ENCODE measurements at places on chromosomes 3 and 15. TPM values are rescaled to one million over a fixed set of nuclear protein-coding genes. Genes with fewer than 3 reads are reported as not detected.

Gene SPTSSB
- total RNA-seq: not detected

GRCh38 chr3:182636646-182637045, 156.7 kb upstream of the ATP11B start:
- DNase-seq: no peak
- H3K36me3 ChIP-seq: no peaks in the 10 kb centered on the region
- no peak overlapping the region for H3K4me3 ChIP-seq
- no peaks in the 10 kb centered on the region for H3K4me1 ChIP-seq
- H3K27me3 ChIP-seq: peaks cover 14% of the 10 kb centered on the region
- H3K27ac ChIP-seq: no peak overlapping the region

DNA sequence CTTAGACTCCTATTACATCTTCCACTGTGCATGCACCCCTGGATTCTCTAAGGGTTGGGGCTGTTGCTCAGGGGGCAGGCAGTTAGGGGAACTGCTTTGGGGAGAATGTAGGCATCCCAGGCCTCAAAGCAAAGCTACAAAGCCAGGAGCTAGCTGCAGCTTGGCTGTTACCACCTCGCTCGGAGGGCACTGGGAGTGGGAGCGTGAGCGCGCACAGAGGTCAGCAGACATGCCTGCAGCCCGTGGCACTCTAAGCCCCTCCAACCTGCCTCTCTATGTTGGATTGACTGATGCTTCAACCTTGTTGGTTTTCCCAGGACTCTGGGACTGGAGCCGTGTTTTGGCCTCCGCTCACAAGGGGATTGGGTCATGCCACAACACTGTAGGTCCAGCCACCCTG, 69.8 kb downstream of the CPN2 start:
- no peaks in the 10 kb centered on the region for H3K4me1 ChIP-seq
- no peaks in the 10 kb centered on the region for H3K27me3 ChIP-seq
- no peak overlapping the region for H3K4me3 ChIP-seq
- no peak overlapping the region for H3K27ac ChIP-seq
- DNase-seq: no peak

- H3K4me1 ChIP-seq: no peaks in the 10 kb centered on the region
- H3K27ac ChIP-seq: no peak overlapping the region
- no peak overlapping the region for H3K4me3 ChIP-seq
- no peaks in the 10 kb centered on the region for H3K36me3 ChIP-seq
- H3K27me3 ChIP-seq: no peaks in the 10 kb centered on the region
- no peak for DNase-seq
Measured at GRCh38 chr15:49848282-49848724, 227.5 kb downstream of the DTWD1 start.

DNA sequence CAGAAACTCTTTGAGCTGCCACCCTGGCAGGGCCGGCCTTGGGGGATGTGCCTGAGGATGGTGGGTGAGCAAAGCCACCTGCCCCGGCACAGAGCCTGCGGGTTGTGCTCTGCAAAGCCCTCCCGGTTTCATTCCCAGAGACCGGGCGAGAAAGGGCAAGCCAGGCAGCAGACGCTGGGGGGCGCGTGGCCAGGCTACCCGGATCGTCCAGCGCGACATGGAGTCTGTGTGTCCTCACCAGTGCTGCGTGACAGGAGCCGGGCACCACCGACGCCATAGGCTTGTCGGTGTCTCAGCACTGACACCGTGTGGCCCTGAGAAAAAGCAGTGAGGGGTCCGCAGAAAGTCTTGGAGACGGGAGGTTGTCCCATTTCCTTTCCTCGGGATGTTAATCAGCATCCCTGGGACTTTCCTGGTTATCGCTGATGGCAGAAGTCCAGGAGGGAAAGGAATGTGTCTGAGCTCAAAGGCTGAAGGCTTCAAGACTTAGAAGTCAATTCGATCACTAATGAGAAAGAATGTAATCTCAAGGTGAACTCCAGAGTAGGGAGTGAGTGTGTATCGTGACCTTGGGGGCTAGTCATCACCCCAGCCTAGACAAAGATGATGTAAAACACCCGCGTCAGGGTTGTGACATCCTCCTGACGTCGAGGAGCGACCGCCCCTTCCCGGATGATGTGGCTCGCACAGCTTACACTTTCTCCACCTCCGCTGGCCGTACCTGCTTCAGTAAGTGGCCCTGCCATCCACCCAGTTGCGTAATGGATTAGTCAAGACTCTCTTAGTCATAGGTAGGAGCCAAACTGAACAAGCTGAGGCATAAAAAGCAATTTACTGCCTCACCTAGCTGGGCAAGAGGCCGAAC, 36.3 kb upstream of the PLA2G4E start:
- H3K4me3 ChIP-seq: peak overlapping the region; percentile 20
- H3K36me3 ChIP-seq: no peaks in the 10 kb centered on the region
- peaks cover 26% of the 10 kb centered on the region for H3K27me3 ChIP-seq
- peaks cover 7% of the 10 kb centered on the region for H3K4me1 ChIP-seq
- peak; percentile 70 for DNase-seq

GRCh38 chr3:148226246-148226645, 471.5 kb upstream of the AGTR1 start:
- H3K36me3 ChIP-seq: no peaks in the 10 kb centered on the region
- no peaks in the 10 kb centered on the region for H3K27me3 ChIP-seq
- no peaks in the 10 kb centered on the region for H3K4me1 ChIP-seq
- H3K4me3 ChIP-seq: no peak overlapping the region
- no peak overlapping the region for H3K27ac ChIP-seq

DNA sequence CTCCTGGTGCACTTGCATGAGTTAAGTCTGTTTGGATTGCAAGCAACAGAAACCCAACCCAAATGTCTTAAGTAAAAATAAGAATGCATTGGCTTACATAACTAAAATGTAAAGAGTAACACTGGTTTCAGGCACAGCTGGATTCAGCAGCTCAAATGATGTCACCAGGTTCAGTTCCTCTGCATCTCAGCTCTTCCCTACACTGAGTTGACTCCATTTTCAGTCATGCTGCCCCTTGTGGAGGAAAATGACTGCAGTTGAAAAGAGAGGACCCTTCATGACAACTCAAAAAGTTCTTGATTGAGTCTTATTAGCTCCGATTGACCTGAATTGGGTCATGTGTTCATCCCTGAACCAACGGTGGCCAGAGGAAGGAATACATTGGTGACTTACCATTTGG, 138.5 kb upstream of the ABI3BP start:
- H3K36me3 ChIP-seq: no peaks in the 10 kb centered on the region
- peaks cover 7% of the 10 kb centered on the region for H3K27me3 ChIP-seq
- no peak overlapping the region for H3K4me3 ChIP-seq
- H3K27ac ChIP-seq: no peak overlapping the region

DNA sequence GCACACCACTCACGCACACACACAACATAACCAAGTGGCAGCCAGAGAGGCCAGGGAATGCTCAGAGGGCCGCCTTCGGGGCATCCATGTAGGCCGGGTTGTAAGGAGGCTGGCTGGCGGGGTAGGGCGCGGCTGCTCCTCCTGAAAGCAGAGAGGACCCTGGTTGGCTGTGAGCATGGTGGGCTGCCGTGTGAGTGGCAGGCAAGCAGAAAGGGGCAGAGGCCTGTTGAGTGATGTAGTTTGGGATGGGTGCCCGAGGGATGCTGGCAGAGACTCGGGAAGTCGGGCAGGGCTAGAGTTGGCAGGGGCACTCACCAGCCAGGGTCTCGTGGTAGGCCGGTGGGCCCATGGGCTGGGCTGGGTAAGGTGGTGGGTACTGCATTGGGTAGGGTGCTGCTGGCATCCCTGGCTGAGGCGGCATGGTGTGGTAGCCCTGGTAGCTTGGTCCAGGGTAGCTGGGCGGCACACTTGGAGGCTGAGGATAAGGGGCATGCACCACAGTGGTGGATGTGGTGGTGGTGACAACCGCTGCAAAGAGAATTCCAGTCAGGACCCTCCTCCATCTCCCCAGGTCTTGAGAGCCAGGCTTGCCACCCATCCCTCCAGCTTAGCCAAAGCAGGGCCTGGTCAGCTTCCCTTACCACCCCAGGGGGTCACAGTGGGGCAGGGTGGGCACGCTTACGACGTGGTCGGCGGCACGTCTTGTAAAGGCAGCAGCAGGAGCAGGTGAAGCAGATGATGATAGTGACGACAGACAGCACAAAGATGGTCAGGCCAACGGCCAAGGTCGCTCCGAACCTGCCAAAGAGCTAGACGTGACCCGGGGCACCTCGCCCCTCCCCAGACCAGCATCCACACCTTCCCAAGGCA, 22.7 kb downstream of the ATRIP start:
- H3K27ac ChIP-seq: peak overlapping the region; percentile 96
- no peak for DNase-seq
- no peaks in the 10 kb centered on the region for H3K27me3 ChIP-seq
- peaks cover 46% of the 10 kb centered on the region for H3K36me3 ChIP-seq
- H3K4me3 ChIP-seq: peak overlapping the region; percentile 46
- H3K4me1 ChIP-seq: peaks cover 51% of the 10 kb centered on the region

GRCh38 chr15:64209680-64210334, 47.0 kb upstream of the PPIB start:
- H3K27ac ChIP-seq: no peak overlapping the region
- peaks cover 8% of the 10 kb centered on the region for H3K4me1 ChIP-seq
- no peaks in the 10 kb centered on the region for H3K27me3 ChIP-seq
- H3K36me3 ChIP-seq: peaks cover 18% of the 10 kb centered on the region

- no peak overlapping the region for H3K4me3 ChIP-seq
- no peaks in the 10 kb centered on the region for H3K27me3 ChIP-seq
- H3K4me1 ChIP-seq: peaks cover 13% of the 10 kb centered on the region
- peaks cover 88% of the 10 kb centered on the region for H3K36me3 ChIP-seq
Measured at GRCh38 chr3:66379565-66379964, 121.3 kb downstream of the LRIG1 start.

DNA sequence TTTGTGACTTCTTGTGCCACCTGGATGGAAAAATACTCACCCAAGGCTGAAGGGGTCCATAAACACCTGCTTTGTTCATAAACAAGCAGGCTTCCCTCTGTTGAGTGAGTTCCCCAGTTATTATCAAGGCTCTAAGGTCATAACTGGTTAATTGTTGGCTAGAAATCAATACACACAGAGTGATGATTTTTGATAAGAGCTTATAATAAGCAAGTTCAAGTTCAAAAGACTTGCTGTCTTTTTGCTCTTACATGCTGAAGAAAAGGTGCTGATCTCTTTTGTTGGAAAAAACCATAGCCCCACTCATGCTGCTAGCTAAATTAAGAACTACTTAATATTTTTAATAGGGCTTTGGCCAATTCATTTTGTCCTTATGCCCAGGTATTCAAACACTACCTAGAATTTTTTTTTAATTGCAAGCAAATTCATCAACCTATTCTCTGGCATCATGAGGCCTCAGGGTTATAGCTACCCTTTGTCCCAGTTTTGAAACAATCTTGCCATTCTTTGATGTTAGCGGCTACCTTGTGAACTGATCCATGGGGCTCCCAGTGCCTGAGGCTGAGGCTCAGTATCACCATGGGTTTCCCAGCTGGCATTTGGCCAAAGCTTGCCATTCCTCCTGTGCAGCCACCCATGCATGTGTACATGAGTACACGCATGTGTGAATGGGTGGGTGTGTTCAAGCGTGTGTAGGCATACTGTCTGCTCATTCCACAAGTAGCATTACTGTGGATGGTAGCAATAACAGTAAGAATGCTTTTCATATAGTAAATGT, 127.6 kb upstream of the LPP start:
- H3K36me3 ChIP-seq: no peaks in the 10 kb centered on the region
- no peak overlapping the region for H3K4me3 ChIP-seq
- no peak for DNase-seq
- H3K4me1 ChIP-seq: no peaks in the 10 kb centered on the region
- no peaks in the 10 kb centered on the region for H3K27me3 ChIP-seq
- H3K27ac ChIP-seq: no peak overlapping the region

GRCh38 chr3:53056442-53056841, 10.6 kb upstream of the SFMBT1 start:
- no peaks in the 10 kb centered on the region for H3K36me3 ChIP-seq
- no peak for DNase-seq
- H3K4me3 ChIP-seq: no peak overlapping the region
- H3K27me3 ChIP-seq: peaks cover 1% of the 10 kb centered on the region
- H3K4me1 ChIP-seq: no peaks in the 10 kb centered on the region
- H3K27ac ChIP-seq: no peak overlapping the region

DNA sequence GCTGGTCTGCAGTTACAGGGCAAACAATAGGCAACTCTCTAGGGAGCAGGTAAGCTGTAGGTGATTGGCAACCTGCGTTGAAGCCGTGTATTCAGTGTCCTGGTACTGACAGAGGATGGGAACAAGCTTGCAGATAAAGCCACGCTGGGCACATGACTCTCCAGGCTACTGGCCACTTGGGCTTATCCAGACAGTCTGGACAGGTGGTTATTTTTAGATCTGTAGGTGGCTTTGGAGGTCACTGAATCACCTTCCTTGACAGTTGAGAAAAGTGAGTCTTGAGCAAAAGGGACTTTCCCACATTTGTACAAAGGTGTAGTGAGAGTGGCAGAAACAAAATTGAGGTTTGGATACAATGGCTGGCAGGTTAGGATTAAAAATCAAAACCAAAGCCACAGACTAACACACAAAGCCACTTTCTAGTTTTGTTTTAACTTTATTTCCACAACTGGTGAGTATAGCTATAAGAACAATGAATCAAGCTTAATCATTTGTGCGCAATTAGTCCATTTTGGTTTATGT, 22.3 kb upstream of the IL1RAP start:
- no peaks in the 10 kb centered on the region for H3K36me3 ChIP-seq
- H3K4me3 ChIP-seq: no peak overlapping the region
- DNase-seq: peak; percentile 38
- H3K27ac ChIP-seq: no peak overlapping the region

GRCh38 chr3:127172781-127173515, 20.0 kb upstream of the PRR23E start:
- DNase-seq: no peak
- H3K4me1 ChIP-seq: no peaks in the 10 kb centered on the region
- H3K27me3 ChIP-seq: peaks cover 12% of the 10 kb centered on the region
- H3K27ac ChIP-seq: no peak overlapping the region

GRCh38 chr15:100310513-100311153, 31.1 kb downstream of the ADAMTS17 start:
- no peak overlapping the region for H3K27ac ChIP-seq
- H3K4me3 ChIP-seq: no peak overlapping the region
- H3K27me3 ChIP-seq: no peaks in the 10 kb centered on the region
- no peaks in the 10 kb centered on the region for H3K36me3 ChIP-seq
- no peak for DNase-seq

DNA sequence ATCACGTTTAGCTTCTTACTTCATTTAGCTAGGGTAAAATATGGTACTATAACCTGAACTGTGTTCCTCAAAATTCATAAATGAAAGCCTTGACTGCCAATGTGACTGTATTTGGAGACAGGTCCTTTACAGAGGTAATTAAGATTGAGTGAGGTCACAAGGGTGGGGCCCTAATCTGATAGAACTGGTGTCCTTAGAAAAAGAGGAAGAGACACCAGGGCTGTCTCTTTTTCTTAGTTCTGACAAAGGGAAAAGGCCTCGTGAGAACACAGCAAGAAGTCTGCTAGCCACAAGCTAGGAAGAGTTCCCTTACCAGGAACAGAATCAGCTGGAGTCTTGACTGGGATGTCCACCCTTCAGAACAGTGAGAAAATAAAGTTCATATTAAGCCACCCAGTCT, 162.7 kb downstream of the GMNC start:
- H3K27me3 ChIP-seq: peaks cover 29% of the 10 kb centered on the region
- H3K4me1 ChIP-seq: no peaks in the 10 kb centered on the region
